ENCODE measurements at places on chromosomes 6 and 20.
A peak's percentile ranks its signal among the peaks of the same experiment; 100 is the strongest.

DNA sequence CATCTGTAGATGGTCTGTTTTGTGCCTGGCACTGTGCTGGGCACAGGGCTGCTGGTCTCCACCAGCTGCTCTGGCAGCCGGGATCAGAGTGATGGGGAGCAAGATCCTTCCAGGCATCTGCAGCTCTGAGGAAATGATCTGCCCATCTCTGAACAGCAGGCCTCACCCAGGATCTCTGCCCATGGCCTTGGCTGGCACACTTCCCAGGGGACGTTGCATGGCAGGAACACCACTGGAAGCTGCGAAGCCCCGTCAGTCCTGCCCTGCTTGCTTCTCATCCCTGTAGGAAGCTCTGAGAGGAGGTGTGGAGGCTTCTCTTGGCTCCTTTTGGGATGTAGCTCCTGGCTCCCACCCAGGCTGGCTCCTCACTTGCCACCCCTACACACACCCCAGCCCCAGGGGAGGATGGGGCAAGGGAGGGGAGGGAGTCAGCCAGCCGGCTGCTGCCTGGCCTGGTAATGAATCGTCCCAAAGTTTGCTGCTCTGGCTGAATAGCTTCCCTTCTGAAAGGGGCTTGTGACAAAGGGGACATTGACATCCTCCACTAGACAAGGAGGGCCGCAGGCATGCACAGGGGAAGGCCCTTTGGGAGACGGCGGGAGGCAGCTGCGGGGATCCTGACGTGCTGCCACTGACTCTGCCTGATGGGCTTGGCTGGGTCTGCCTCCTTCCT, 108.9 kb downstream of the VEGFA start:
- DNase-seq = peak; percentile 29

DNA sequence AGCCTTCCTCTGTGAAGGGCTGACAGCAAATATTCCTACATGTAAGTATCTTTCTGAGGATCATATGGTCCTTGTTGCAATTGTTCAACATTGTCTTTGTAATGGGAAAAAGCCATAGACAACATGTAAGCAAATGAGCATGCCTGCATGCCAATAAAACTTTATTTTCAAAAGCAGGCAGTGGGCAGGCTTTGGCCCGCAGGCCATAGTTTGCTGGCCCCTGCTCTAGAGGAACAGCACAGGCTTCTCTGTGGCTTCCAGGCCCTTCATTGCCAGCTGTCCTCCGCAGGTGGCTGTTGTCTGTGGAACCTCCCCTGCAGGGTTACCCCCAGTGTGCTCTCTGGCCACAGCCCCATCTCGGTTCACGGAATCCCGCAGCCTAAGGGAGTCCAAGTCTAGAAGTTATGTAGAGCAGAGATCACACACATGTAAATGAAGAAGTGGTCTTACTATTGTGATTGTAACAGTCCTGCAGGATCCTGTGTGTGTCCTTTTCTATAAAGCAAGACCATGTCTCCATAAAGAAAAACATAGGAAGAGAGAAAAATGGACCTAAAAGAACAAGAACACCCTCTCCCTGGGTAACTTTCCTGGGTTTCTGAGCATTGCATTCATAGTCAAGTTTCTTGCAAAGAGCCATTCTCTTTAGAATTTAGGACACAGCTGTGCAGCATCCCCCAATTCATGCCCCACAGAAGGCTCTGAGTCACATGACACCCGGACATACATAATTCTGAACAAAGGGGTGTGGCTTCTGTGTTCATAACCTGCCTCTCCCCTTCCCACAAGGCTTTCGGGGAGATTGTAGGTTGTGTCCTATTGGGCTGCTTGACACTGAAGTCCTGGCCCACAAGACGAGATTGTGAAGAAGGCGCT, 10.0 kb downstream of the UNC93A start:
- no peak for DNase-seq

DNA sequence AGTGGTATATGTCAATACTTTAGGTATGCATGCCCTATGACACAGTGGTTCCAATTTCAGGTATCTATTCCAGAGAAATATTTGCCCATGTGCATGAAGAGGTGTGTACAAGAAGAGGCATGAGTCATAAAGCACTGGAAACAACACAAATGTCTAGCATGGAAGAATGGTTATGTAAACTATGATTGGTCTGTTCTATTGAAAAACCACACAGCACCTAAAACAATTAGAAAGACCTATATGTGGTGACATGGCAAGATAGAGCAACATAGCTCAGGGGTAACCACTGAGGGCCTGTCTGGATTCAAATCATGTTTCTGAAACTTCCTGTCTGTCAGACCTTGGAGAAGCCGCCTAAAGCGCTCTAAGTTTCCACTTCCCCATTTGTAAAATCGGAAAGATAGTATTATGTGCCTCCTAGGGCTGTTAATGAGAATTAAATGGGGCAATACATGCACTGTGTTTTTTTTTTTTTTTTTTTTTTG, 76.0 kb upstream of the SHLD1 start:
- DNase-seq = no peak

DNA sequence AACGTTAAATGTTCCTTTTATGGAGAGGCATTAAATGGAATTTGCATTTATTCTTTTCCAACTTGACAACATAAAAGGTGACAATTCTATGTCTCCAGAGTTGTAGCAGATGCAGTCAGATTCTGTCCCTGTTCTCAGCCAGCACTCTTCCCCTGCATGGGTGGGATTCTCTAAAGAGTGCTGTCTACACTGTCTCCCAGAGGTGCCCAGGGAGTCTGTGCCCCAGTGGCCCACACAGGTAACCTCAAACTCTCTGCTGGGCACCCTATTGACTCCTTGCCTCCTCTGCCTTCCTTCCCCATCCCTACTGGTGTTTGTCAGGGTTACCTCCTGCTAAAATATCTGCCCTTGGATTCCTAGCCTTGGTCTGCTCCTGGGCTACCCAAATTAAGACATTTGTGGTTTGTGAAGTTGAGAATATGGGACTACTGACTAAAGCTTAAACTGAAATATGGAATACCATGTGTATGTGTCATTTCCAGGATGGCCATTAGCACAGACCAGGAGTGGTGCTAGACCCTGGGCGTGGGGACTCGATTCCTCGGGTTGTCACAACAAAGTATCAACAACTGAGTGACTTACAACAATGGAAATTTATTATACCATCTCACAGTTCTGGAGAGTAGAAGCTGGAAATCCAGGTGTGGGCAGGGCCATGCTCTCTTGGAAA, 284.7 kb downstream of the CDH26 start:
- DNase-seq = peak; percentile 82

DNA sequence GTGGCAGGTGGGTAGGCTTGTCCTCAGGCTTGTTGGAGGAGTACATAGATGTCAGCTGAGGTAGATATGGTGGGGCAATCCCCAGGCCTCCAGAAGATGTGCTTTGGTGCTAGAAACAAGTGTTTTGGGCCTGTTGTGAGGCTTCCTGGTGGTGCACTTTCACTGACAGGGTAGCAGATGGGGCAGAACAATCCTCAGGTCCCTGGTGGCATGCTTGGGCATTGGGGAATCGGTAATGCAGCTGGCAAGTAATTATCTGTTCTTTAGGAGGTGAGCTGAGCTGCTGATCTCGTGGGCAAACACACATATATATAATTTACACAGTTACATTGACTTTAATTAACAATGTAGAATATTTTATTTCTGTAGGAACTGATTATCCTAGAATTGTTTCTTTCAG, 458.7 kb downstream of the BMP2 start:
- DNase-seq = no peak

DNA sequence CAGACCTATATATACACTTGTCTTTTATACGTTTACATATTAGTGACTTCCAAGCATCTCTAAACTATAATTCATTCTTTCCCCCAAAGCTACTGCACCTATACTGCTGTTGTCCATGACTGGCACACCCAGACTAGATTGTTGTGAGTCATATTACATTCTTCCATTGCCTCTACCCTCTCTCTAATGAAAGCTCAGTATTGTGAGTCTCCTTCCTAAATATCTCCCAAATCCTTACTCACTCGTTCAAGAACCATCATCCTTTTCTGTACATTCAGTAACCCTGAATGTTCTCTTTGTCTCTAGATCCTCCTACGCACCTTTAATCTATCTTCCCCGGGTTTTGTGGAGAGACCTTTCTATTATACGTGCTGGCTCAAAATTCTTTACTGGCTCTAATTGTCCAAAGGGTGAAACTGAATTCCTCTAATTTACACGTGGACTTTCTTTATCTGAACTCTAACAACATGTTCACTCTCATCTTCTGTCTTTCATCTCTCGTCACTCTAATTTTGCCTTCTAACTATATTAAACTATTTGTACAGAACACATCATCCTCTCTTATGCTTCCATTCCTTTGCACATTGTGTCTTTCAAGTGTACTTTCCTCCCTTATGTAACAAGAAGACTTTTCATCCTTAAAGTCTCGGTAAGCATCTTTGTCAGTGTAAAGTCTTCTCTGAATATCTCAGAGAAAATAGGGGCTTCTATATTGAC, 109.3 kb downstream of the IBTK start:
- DNase-seq = no peak

DNA sequence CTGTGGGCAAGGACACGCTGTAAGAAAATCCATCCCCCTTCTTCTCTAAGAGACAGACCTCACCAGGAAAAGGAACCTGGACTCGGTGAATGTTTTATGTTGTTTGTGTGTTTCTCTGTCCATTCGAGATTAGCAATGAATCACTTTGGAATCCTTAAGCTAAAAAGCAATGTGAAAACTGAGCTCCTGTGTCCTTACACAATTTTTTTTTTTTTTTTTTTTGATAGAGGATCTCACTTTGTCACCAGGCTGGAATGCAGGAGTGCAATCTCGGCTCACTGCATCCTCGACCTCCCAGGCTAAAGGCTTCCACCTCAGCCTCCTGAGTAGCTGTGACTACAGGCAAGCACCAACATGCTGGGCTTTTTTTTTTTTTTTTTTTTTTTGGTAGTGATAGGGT, 32.1 kb downstream of the BFSP1 start:
- DNase-seq = peak; percentile 77

- DNase-seq = no peak
These were observed 162.1 kb upstream of the OGFRL1 start for GRCh38 chr6:71126506-71126905.

- peak; percentile 15 for DNase-seq
These were observed 79.8 kb upstream of the FAM184A start for GRCh38 chr6:119158057-119158848.

GRCh38 chr6:160532315-160532714, 131.8 kb downstream of the LPA start:
- no peak for DNase-seq

- no peak for DNase-seq
These were observed 38.5 kb upstream of the VSX1 start for GRCh38 chr20:25120457-25120856.

DNA sequence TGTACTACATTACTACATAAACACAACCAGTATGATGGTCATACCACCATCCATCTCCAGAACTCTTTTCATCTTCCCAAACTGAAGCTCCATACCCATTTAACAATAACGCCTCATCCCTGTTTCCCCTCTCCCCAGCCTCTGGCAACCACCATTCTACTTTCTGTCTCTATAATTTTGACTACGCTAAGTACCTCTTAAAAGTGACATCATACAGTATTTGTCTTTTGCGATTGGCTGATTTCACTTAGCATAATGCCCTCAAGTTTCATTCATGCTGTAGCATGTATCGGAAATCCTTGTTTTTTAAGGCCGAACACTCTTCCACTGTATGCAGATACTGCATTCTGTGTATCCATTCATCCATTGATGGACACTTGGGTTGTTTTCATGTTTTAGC, 29.7 kb downstream of the GABRR1 start:
- DNase-seq = no peak

GRCh38 chr6:81822568-81822967, 70.1 kb upstream of the TENT5A start:
- no peak for DNase-seq

GRCh38 chr6:27505209-27506027, 32.5 kb upstream of the ZNF184 start:
- DNase-seq = peak; percentile 43

DNA sequence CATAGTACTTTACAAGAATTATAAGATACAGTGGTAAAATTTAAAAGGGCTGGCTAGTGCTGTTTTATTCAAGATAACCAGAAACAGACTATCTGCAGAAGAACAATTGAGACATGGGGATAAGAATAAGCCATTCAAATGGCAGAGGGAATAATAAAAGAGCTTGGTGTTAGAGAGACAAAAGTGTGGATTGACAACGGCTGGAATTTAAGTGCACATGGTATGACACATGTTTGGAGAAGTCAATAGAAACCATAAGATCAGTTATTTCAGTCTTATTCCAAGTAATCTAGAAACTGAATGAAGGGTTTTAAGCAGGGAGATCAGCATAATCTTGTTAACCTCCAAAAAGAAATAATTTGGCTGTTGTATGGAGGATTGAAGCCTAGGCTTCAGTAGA, 1205.5 kb upstream of the CITED2 start:
- DNase-seq = no peak

DNA sequence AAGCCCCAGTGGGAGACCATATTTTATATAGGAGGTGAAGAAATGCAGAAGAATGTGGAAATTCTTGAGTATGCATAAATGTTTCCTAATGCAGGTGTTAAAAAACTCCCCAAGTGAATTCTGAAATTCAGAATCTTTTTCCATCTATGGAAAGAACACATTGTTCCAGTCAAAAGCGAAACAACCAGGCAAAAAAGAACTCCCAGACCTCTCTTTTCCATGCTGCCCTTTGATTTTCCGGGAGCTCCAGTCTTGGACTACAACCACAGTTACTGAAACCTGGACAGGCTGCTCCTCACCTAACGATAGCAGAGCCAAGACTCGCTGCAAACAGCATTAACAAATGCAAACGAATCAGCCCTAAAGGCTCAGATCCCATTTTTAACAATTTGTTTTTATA, 108.7 kb upstream of the CNKSR3 start:
- DNase-seq = no peak

DNA sequence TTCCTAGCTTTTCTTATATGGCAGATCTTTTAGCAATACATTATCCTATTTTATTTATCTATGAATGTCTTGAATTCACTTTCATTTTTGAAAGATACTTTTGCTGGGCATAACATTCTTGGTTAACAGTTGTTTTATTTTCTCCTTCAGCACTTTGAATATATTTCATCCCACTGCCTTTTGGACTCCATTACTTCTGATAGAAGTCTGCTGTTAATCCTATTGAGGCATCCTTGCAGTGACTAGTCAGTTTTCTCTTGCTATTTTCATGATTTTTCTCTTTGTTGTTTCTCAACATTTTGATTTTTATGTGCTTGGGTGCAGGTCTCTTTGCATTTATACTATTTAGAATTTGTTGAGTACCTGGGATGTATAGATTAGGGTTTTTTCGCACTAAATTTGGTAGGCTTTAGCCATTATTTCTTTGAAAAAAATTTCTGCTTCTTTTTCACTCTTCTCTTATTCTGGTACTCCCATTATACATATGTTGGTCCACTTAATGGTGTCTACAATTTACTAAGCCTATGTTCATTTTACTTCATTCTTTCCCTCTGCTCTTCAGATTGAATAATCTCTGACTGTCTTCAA, 53.2 kb downstream of the PHACTR3 start:
- no peak for DNase-seq

GRCh38 chr6:130090796-130091195, 72.4 kb downstream of the L3MBTL3 start:
- DNase-seq = no peak

Data from EH (cell line).